Stimulated activated CD4-positive, alpha-beta T cell treated with anti-CD3 and anti-CD28 coated beads, Interleukin-1b, Interleukin-23, amount 100 ng/mL, for 24 hours (primary cell): ENCODE measurements at places on chromosomes 12 and 14.
A peak's percentile ranks its signal among the peaks of the same experiment; 100 is the strongest.

DNA sequence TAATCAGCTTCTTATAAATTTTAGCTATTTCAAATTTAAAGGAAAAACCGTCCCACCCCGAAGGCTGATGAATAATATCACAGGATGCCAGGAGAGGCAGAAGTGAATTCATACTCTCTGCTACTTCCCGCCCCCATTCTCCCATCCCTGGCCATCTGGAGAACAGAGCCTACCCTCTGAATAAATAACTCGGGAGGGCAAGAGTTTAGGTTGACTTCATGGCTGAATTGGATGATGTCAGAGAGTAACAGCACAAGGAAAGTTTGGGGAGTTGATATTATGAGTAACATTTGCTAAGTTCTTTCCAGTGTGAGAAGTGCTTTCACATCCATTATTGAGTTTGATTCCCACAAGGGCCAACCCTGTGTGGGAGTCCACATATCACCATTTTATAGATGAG, 241.6 kb downstream of the EGLN3 start:
- no peak for DNase-seq

DNA sequence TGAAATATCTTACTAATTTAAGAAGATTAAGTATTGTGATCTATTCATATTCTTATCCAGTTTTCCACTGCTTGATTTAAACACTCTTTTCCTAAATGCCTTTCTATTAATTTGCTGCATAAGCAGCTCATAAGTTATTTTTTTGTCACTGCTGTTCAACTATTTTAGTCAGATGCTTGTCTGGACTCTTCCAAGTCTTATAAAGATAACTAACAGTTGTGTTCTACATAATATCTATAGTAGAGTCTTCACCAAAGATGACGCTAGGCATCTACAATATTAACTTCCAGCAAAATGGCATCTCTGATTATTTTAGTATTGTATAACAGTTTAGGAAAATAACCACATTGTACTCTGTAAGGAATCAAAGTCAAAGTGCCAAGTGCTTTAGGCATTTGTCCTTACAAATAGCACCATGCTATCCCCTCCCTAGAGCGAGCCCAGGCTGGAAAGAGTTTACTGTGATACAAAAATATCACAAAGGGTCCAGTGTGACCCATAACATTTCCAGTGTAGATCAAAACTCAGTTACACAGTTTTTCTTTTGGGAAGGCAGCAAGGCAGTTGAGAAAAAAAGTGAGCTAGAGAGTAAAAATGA, 98.2 kb downstream of the DENND5B start:
- DNase-seq = no peak

GRCh38 chr14:44803239-44803905, 158.4 kb downstream of the KLHL28 start:
- no peak for DNase-seq

DNA sequence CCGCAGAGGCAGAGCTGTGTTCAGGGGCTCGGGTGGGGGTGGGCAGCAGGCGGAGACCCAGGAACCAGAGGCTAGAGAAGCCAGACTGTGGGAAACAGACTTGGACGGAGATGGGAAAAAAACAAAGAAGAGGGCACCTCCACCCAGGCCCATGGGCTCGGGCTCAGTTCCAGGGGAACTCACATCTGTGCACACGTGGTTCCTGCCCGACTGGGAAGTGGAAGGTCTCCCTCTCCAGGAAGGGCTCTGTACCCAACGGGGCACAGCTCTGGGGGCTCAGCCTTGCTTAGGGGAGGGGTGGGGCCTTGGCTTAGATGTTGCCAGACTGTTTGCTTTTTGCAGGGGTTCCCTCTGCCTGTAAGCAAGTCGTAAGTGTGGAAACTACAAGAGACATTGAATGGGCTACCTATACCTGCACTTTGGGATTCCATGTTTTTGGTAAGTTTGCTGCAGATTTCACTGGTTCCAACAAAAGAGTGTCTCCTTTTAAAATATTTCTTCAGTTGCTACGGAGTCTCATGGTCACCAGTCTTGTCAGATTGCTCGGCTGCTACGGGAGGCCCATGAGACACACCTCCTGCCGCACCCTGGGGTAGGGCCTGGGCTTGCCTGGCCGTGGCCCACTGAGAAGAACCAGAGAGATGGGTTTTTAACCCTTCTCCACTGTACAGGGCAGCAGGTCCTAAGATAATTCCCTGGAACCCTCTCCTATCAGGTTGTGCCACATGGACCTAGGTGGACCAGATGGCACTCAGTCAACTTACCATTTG, 127.6 kb upstream of the EVL start:
- DNase-seq = no peak

- DNase-seq = no peak
Measured at GRCh38 chr14:42141328-42141727, 534.7 kb downstream of the LRFN5 start.

- DNase-seq = no peak
Measured at GRCh38 chr14:63781686-63782085, 53.8 kb upstream of the SGPP1 start.

DNA sequence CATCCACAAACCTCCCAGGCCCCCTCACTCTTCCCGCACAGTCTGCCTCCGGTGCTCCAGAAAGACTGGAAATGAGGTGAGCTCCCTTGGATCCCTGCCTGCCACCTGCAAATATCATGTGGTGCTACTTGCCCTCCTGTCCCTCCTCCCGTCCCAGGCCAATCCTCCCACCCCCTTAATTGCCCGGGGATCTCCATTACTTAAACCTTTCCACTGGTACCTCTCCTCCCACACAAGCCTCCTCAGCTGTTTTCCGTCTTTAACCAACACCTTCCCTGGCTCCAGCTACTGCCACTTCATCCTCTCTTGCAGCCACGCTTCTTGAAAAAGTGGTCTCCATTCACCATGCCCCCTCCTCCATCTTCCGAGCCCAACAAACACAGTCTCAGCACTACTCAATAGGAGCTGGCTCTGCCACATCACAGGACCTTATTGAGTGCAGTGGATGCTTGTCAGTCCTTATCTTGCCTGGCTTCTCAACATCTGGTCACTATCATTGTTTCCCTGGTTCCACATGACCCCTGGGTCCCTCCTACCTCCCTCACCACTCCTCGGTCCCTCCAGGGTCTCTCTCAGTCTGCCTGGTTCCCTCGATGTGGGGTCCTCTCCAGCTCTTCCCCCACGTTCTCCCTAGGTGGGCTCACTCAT, 11.5 kb downstream of the FAIM2 start:
- no peak for DNase-seq

GRCh38 chr14:76514213-76514998, 138.5 kb downstream of the ESRRB start:
- no peak for DNase-seq

GRCh38 chr12:46209914-46210872, 58.6 kb downstream of the SLC38A1 start:
- peak; percentile 43 for DNase-seq

DNA sequence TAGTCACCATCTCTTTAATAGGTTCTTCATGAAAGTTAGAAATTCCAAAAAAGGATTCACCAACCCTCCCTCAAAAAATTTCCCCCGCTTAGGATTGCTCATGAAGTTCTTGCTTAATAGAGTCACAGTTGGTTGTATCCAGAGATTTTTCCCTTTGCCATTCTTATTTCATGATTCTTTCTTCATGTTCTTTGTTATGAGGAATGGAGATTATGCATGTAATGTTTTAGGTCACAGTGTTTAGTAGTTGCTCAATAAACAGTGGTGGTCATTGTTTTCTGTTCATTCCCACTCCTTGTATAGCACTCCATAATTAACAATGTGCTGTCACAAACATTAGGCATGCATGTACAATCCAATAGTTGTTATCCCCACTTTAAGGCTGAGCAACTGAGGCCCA, 51.2 kb upstream of the RTRAF start:
- no peak for DNase-seq

GRCh38 chr12:85279449-85280164, 413 bp upstream of the ALX1 start:
- no peak for DNase-seq
